Muscle of arm (tissue), 14 donors: ENCODE measurements at places on chromosomes 12 and 14.
A peak's percentile ranks its signal among the peaks of the same experiment; 100 is the strongest.

GRCh38 chr14:71752111-71752738 is 180.0 kb upstream of the RGS6 start:
- no peak for DNase-seq

- DNase-seq: no peak
Observed at GRCh38 chr14:88660056-88660455, 97.2 kb downstream of the ZC3H14 start.

DNA sequence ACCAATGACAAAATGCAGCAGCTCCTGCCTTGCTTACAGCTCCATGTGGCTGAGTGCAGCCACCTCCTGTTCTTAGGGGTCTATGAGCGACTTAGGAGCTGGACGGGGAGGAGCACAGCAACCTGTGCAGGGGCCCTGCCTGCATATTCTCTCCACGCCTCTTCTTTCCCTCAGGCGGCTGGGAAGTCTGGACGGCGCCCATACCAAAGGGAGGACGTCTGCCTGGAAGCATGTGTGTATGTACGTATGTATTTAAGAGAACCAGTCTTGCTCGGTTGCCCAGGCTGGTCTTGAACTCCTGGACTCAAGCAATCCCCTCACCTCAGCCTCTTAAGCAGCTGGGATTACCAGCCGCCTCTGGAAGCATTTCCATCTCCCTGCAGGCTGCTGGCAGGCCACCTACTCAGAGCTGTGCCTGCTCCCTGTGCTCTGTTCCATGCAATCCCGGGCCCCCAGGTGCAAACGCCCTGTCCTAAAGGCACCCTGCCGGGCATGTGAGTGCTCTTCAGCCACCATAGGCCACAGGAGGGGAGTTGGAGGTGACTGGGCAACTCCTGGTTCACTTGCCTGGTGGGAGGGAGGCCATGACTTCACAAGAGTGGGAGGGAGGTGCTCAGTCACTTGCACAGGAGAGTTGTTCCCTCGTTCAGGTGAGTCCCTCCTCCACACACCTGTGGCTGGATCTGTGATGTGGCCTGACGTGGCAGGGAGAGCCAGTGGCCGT is 44.3 kb downstream of the KCNA5 start:
- no peak for DNase-seq

GRCh38 chr14:64503434-64504309 is at the start of gene ZBTB25:
Gene ZBTB25 (minus strand): TSS chr14:64503838. CDS start chr14:64490533, 13,305 bp downstream.
- peak; percentile 92 for DNase-seq
